Naive thymus-derived CD4-positive, alpha-beta T cell (primary cell): ENCODE measurements at places on chromosomes 1 and 21.

GRCh38 chr1:65722461-65722860 is 70.2 kb upstream of the PDE4B start:
- H3K4me1 ChIP-seq = no peaks in the 10 kb centered on the region
- H3K27ac ChIP-seq = no peak overlapping the region
- DNase-seq = no peak
- no peaks in the 10 kb centered on the region for H3K27me3 ChIP-seq
- H3K36me3 ChIP-seq = no peaks in the 10 kb centered on the region
- no peak overlapping the region for H3K4me3 ChIP-seq

GRCh38 chr21:26116456-26117011 is 54.0 kb downstream of the APP start:
- H3K36me3 ChIP-seq = no peaks in the 10 kb centered on the region
- H3K27ac ChIP-seq = no peak overlapping the region
- no peaks in the 10 kb centered on the region for H3K27me3 ChIP-seq
- H3K4me3 ChIP-seq = no peak overlapping the region

- H3K27ac ChIP-seq = no peak overlapping the region
- peaks cover 39% of the 10 kb centered on the region for H3K4me1 ChIP-seq
- H3K4me3 ChIP-seq = no peak overlapping the region
- no peaks in the 10 kb centered on the region for H3K27me3 ChIP-seq
- H3K36me3 ChIP-seq = no peaks in the 10 kb centered on the region
Measured at GRCh38 chr1:9238134-9238533, 3.6 kb downstream of the H6PD start.

- H3K27me3 ChIP-seq = no peaks in the 10 kb centered on the region
- no peak overlapping the region for H3K27ac ChIP-seq
- H3K4me3 ChIP-seq = no peak overlapping the region
Measured at GRCh38 chr1:55673416-55673815, 458.3 kb upstream of the USP24 start.

- H3K27me3 ChIP-seq = no peaks in the 10 kb centered on the region
- no peak overlapping the region for H3K27ac ChIP-seq
- no peaks in the 10 kb centered on the region for H3K36me3 ChIP-seq
- DNase-seq = no peak
- H3K4me3 ChIP-seq = no peak overlapping the region
Measured at GRCh38 chr21:45372732-45373355, 32.1 kb upstream of the COL18A1 start.

- H3K4me1 ChIP-seq = no peaks in the 10 kb centered on the region
- no peak overlapping the region for H3K4me3 ChIP-seq
- H3K36me3 ChIP-seq = peaks cover 6% of the 10 kb centered on the region
Measured at GRCh38 chr21:41805038-41805437, 38.2 kb upstream of the RIPK4 start.
